ENCODE measurements at places on chromosomes 1 and 21.

- no peak for DNase-seq
Observed at GRCh38 chr1:155177918-155178281, 4.3 kb downstream of the TRIM46 start.

GRCh38 chr1:53393325-53393792 lies 65.5 kb upstream of the LRP8 start:
- DNase-seq: peak; percentile 35

- DNase-seq: no peak
Observed at GRCh38 chr1:230939806-230940489, 38.7 kb downstream of the TTC13 start.

GRCh38 chr1:70034403-70034802 lies 171.0 kb downstream of the LRRC40 start:
- peak; percentile 18 for DNase-seq

DNA sequence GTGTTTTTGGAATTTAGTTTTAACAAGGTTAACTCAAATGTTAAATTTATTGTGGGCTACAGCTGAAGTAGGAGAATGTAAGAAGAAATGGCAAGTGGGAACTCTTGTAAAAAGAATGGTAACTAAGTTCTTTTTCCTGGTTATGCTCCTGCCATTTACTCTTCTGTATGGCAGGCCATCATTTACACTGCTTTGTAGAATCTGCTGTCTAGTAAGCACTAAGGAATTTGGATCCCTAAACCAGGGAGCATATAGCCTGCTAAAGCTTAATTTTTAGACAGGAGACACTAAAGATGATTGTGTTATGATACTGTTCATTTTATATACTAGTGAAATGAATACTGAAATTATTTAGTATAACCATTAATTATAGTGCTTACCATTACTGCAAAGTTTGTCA lies 85.3 kb downstream of the CAMTA1 start:
- no peak for DNase-seq

- no peak for DNase-seq
Observed at GRCh38 chr1:185450060-185450788, 133.2 kb upstream of the IVNS1ABP start.

DNA sequence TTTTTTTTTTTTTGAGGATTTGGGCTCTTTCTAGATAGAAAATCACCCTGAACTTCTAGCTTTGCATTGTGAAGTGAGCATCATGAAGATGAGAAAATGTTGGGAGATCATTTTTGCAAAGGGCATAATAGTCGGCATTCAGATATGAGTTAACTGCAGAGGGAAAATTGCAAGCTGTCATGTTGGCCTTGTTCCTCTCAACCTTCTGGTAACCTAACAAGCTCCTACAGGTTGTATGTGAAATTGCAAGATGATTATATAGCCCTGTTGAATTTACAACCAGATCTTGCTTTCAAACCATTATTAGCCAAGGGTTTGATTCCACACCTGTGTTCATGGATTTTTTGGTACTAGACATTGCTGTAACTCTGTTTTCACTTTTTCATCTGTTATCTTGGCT lies 2.2 kb downstream of the ELOA start:
- no peak for DNase-seq

- no peak for DNase-seq
Observed at GRCh38 chr1:84086189-84086588, 57.9 kb upstream of the PRKACB start.

GRCh38 chr1:18304151-18304869 lies 176.4 kb upstream of the KLHDC7A start:
- no peak for DNase-seq

- no peak for DNase-seq
Observed at GRCh38 chr1:157240495-157241184, 102.4 kb upstream of the ETV3 start.

All from SW 1271 (cell line).